ENCODE measurements at places on chromosomes 13 and 19. TPM values are rescaled to one million over a fixed set of nuclear protein-coding genes. Genes with fewer than 3 reads are reported as not detected.
A peak's percentile ranks its signal among the peaks of the same experiment; 100 is the strongest.

The FAM216B gene
- 10.6 TPM for total RNA-seq

The AMH gene
- total RNA-seq = 2.0 TPM

The CPB2 gene
- 49.8 TPM for total RNA-seq

DNA sequence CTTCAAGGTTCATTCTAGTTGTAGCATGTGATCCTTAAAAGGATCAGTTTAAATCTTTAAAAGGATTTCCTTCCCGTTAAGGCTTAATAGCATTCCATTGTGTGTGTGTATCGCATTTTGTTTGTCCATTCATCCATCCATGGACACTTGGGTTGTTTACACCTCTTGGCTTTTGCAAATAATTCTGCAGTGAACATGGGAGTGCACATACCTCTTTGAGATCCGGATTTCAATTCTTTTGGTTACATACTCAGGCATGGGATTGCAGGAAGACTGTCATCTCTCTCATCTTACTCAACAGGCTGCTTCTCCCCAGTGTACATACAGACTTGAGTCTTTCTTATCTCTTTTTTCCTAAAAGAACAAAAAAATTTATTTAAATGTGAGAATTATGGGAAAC lies 1.2 kb downstream of the RNF113B start:
- H3K4me3 ChIP-seq = no peak overlapping the region
- DNase-seq = no peak

GRCh38 chr13:102567857-102568256 lies 28.9 kb upstream of the TPP2 start:
- H3K36me3 ChIP-seq = no peaks in the 10 kb centered on the region
- no peaks in the 10 kb centered on the region for H3K4me1 ChIP-seq
- H3K4me3 ChIP-seq = no peak overlapping the region
- no peak overlapping the region for H3K27ac ChIP-seq
- no peak for DNase-seq
- no peaks in the 10 kb centered on the region for H3K27me3 ChIP-seq

DNA sequence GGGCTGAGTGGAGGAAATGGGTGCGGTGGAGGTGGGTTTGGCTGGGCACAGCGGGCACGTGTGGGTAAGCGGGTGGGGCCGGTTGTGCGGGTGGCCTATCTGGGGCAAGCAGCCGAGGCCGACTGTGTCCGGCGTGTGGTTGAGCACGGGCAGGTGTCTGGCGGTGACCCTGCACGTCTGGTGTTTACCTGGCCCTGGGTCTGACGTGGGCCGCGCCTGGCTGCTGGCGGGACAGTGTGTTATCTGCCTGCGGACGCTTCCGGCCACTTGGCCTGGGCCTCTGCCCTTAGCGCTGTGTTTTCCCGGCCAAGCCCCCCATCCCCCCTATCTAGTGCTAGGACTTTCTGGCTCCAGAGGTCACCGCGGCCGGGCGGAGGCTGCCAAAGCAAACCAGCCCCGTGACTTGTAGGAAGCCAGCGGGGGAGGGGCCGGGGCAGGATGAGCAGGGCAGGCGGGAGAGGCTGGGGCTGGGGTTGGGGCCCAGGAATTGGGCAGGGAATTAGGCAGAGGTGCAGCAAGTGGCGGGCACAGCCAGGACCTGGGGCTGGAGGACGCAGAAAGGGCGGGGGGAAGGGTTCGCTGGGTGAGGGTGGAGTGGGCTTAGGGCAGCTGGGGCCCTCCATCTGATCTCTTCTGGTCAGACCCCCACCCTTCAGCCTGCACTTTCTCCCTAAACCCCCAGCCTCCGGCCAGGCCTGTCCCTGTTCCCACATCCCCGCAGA lies 534 bp upstream of the HPN start:
- no peaks in the 10 kb centered on the region for H3K36me3 ChIP-seq
- H3K27me3 ChIP-seq = no peaks in the 10 kb centered on the region
- DNase-seq = peak; percentile 93
- H3K4me1 ChIP-seq = peaks cover 53% of the 10 kb centered on the region
- peak overlapping the region; percentile 92 for H3K27ac ChIP-seq
- peak overlapping the region; percentile 34 for H3K4me3 ChIP-seq

- H3K36me3 ChIP-seq = no peaks in the 10 kb centered on the region
- peaks cover 11% of the 10 kb centered on the region for H3K4me1 ChIP-seq
- no peak overlapping the region for H3K4me3 ChIP-seq
- peak; percentile 47 for DNase-seq
- H3K27me3 ChIP-seq = peaks cover 5% of the 10 kb centered on the region
These were observed 69.5 kb upstream of the MCF2L start for GRCh38 chr13:112899281-112900225.

DNA sequence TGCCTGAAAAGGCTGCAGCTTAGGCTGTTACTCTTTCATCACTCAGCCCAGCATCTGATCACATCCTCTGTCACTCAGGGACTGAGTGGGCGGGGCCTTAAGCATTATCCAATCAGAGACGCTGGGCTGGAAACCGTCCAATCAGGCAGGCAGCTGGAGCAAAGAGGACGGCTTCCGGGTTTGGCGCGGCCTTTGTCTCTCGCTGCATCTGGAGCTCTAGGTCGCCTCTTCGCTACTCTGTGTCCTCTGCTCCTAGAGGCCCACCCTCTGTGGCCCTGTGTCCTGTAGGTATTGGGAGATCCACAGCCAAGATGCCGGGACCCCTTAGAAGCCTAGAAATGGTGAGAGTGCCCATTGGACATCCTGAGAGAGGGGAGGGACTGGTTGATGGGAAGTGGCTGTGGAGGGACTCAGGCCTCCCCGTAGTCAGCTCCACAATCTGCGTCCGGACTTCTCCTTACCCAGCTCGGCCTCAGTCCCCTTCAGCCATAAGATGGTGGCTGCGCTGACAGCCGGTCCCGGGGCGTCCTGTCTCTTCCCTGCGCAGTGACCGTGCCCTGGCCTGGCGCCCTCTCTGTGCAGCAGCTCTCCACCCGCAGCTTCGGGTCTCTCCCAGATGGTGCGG lies at the start of gene ZNF486:
Gene ZNF486, plus strand, starts transcription at position 195 of the 625 bp plus-strand sequence. Its CDS starts 117 bp downstream, at position 312.
- H3K4me3 ChIP-seq = peak within 1 kb of the TSS; percentile 62
- no peaks in the 10 kb centered on the region for H3K27me3 ChIP-seq
- H3K36me3 ChIP-seq = no peaks in the 10 kb centered on the region
